Stimulated activated CD8-positive, alpha-beta memory T cell treated with anti-CD3 and anti-CD28 coated beads, Interleukin-2, amount 100 ng/mL, for 48 hours (primary cell): ENCODE measurements at places on chromosomes 7 and 10.

- DNase-seq = no peak
These were observed 133.4 kb upstream of the ANKRD1 start for GRCh38 chr10:91054325-91054724.

DNA sequence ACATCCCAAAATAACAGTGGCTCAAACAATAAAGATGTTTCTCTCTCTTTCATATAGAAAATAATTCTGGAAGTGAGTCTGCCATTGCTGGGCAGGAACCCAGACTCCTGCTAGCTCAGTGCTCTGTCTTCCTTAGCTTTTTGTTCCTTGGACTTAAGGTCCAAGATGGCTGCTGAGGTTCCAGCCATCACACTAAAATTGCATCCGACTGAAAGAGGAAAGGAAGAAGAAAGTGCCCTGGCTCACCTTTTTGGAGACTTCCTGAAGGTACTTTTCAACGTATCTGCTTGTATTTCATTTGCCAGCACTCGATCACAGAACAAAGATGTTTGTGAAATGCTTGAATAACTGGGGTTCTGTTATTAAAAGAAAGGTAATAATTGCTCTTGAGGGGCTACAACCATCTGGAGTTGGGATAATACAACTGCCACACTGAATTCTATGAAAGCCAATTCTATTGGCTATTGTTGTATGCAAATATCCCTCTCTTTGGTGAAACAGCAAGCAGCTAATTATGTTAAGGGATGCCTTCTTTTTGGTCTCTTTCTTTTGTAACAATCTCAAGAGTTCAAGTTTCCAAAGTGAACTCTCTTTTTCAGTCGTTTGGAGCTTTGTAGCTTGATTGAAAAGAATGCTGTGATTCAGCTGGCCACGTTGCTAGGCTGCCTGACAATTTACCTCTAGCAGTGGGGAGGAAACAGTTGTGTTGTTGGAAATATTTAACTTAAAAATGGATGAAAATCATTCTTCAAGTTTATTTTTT is 83.9 kb downstream of the BAMBI start:
- no peak for DNase-seq

GRCh38 chr10:114687459-114687858 is 29.4 kb upstream of the ABLIM1 start:
- DNase-seq = no peak

DNA sequence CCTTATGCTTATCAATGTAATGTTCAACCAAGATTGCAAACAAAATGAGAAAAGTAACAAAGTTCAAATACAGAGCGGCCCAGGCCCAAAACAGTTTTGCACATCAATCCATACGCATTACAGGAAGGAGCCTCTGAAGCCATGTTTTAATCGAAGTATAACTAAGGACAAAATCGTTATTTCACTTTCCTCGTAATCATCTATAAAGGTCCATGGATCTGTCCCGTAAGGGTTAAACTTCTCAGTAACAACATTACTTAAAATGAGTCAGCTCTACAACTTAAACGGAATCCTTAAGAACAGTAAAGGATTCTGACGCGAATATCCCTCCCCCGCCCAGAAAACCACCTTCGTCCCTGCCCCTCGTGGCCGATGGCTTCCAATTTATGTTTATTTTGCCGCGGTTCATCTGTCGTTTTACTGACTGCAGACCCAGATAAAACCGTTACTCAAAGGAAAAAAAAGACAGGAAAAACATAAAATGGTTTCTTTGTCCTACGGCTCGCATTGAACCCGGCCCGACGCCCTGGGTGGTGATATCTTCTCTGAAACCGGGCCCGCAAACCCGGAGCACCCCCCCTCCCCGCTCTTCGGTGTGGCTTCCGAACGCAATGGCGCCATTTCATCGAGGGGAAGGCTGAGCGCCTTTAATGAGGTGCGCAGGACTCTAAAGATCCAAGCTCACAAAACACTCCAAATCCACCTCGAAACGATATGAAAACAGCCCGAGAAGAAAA is 1.1 kb downstream of the HNRNPA2B1 start:
- peak; percentile 43 for DNase-seq

GRCh38 chr7:139106959-139107358 is 2.6 kb downstream of the ZC3HAV1 start:
- DNase-seq = no peak

- DNase-seq = no peak
These were observed 154.8 kb downstream of the PHF14 start for GRCh38 chr7:11128498-11128897.

DNA sequence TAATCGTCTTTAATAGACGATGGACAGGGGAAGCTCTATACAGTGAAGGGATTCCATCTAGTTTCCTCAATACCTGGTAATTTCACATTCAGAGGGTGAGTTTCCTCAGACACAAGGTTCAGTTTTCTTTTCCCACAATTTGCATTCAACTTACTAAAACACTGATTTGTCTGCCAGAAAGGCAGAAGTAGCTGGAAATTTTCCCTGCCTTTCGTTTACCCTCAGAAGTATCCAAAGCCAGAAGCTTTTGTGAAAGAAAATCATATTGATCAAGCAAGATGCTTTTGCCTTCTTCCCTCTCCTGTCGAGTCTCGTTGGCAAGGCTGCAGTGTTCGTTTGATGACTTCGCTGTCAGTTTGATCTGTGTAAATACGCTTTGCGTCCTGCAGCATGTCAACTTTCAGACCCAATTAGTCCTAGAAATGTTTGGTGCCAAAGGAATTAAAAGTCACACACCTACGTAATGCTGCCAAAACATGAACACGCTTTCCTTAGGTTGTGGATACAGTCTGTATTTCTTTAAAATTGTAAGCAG is 631.9 kb upstream of the FOXK1 start:
- no peak for DNase-seq

- no peak for DNase-seq
These were observed 30.0 kb downstream of the GBF1 start for GRCh38 chr10:102275343-102275742.

- no peak for DNase-seq
These were observed 5.6 kb upstream of the EMX2 start for GRCh38 chr10:117536866-117537435.

GRCh38 chr7:92739091-92739490 is 97.3 kb downstream of the CDK6 start:
- no peak for DNase-seq

DNA sequence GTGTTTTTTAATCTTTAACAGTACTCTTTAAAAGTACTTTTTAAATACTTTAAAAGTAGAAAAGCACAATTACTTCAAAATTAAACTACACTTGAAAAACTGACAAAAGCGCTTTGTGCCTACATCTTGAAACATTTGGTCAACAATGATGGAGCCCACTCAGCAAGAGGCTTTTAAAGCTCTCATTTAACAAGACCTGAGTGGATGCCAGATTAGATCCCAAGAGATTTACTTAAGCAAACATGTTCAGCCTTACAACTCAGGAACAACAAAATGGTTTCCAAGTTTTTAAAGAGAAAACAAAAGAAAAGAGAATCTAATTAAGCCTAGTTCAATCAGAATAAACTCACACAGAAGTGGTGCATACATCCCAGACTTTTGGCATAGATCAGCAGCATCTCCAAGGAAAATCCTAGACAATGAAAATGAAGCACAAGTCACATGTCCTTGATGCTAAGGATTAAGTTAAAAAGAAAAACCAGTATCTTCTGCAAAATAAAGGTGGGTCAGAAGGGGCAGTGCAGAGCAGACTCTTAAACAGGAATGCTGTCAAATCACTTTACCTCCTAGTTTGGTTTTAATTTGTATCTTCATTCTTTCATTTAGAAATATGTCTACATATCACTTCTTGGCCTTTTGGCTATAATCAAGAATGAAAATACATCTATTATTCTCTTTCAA is 26.2 kb downstream of the HIBADH start:
- no peak for DNase-seq

- no peak for DNase-seq
These were observed 163.8 kb downstream of the UBE2H start for GRCh38 chr7:129789000-129789399.

GRCh38 chr10:100327007-100327717 is 2.9 kb downstream of the PKD2L1 start:
- DNase-seq = no peak

DNA sequence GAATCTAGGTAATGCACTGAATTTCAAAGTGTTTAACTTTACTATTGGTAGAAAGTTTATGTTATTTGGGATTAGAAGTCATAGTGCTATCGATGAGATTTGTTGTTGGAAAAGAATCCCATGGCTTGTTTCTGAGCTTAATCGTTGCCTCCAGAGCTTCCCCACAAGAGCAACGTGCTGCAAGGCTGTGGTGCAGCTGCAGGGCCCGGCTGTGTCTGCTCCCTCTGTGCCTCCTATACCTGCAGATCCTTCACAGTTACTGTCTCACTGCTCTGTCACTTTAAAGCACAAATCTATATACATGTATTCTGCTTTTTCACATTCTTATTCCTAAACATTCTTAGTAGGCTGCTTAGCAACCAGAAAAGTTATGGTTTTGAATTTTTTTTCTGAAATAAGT is 826.6 kb upstream of the COBL start:
- DNase-seq = no peak

- no peak for DNase-seq
These were observed 540.3 kb upstream of the GALNT17 start for GRCh38 chr7:70591643-70592042.

GRCh38 chr10:70830164-70830563 is 14.4 kb downstream of the SGPL1 start:
- no peak for DNase-seq

DNA sequence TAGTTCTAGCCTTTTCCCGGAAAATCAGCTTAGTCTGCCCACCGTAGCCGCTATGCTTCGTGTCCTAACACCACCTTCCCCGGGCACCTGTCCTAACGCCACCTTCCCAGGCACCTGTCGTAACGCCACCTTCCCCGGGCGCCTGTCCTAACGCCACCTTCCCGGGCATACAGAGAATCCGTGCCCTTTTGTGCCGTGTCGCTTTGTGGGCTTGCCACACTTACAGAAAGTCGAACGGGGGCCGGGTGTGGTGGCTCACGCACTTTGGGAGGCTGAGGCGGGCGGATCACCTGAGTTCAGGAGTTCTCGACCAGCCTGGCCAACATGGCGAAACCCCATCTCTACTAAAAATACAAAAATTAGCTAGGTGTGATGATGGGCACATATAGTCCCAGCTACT is 73.6 kb upstream of the DNAJB6 start:
- DNase-seq = no peak

GRCh38 chr10:48549236-48549635 is 55.6 kb downstream of the ARHGAP22 start:
- DNase-seq = no peak

GRCh38 chr10:33321516-33321915 is 13.0 kb downstream of the NRP1 start:
- no peak for DNase-seq

GRCh38 chr10:97822261-97822687 is 27.4 kb upstream of the GOLGA7B start:
- DNase-seq = no peak

GRCh38 chr10:20835335-20835734 is 61.8 kb downstream of the NEBL start:
- no peak for DNase-seq

DNA sequence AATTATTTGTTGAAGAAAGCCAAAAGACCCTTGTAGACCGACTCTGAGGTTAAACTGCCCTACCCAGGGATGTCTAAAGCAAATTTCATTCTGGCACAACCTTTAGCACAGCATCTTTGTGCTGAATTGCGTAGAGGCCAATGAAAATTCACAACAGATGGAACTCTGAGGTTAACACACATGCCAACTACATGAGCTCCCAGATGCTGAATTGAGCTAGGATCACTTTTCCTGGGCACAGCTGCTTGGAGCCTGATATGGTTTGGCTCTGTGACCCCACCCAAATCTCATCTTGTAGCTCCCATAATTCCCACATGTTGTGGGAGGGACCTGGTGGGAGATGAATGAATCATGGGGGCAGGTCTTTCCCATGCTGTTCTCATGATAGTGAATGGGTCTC is 158.0 kb upstream of the PTN start:
- DNase-seq = no peak

DNA sequence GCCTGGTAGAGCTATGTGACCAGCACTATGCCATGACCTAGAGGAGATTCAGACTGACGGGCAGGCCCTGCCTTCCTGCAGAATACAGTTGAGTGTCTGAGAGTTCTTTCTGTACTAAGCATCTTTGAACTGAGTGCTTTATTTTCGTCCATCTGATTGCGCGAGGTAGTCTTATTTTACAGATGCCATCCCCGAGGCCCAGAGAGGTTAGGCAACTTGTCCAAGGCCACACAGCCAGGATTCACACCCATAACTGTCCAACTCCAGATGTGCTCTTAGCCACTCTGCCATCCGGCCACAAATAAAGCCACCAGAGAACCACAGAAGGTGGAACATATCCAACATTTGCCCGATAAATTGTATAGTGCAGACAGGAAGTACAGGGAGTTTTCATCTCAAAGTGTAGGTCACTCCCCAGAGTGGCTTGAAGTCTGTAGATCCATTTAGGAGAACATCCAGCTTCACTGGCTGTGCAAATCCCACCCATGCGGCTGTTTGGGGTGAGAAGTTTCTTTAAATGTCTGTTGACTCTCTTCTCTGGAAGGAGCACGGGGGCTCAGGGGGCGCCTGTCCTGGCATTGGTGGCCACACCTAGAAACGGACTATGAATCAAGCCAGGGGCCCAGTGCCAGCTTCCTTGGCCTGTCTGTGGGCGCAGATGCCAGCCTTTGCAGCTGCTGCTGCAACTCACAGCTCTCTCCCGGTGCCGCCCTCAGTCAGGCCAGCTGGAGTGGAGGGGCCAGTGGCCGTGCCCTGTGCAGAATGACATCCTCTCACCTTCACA is 11.1 kb downstream of the CHST3 start:
- DNase-seq = no peak

GRCh38 chr10:30043476-30044270 is 15.7 kb downstream of the JCAD start:
- no peak for DNase-seq

DNA sequence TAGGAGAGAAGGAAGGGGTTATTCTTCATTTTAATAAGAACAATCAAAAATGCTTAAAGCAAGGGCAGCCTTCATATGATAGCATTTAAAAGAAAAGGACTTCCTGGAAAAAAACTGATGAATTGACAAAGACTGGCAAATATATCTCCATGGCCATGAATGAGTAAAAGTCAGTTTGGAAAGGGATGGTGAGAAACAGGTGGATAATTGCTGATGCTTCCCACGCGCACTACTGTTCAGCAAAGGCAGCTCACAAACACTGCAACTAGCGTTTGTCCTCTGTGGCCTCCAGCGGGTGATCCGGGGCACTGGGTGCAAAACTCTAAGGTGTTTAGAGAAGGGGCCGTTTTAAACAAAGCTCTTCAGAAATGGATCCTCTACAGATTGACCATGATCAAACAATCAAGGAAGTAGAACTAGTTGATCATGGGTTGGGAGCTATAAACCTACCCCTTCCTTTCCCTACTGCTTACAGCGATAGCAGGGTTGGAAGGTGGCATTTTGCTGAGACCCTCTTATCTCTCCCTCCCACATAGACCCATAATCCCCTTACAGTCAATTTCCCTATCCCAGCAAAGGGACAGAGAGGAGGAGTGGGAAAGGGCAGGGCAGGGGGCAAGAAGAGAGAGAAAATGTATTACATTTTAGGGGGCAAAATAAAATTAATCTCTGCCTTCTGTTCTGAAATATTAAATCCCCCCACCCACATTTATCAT is 53.8 kb downstream of the SMURF1 start:
- DNase-seq = no peak

GRCh38 chr10:120429395-120429794 is 27.6 kb upstream of the PLPP4 start:
- no peak for DNase-seq

- no peak for DNase-seq
These were observed 71.6 kb upstream of the CELF2 start for GRCh38 chr10:10946081-10946480.

GRCh38 chr10:46517541-46517940 is 38.9 kb downstream of the GPRIN2 start:
- no peak for DNase-seq
